Stimulated activated CD8-positive, alpha-beta memory T cell treated with anti-CD3 and anti-CD28 coated beads, Interleukin-7, amount 100 ng/mL, for 1 hour (primary cell): ENCODE measurements at places on chromosomes 3 and 15.

DNA sequence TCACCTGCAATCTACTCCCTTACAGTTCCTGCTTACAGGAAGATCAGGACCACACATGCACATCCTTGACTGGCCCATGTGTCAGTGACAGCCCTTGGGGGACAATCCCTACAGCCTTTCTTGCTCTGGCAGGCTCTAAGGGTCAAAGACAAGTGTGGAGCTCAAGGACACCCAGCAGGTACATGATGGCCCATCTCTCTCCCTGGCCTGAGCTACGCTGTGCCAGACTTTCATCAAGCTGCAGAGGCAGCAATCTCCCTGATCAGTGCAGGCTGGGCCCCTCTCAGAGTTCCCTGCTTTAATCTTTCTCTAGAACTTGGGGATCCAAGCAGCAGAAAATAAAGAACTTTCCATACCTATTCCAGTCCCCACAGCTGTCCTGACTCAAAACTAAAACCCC, 2.6 kb downstream of the SEMA7A start:
- no peak for DNase-seq

- DNase-seq = no peak
Measured at GRCh38 chr3:143139762-143140161, 20.2 kb downstream of the CHST2 start.

GRCh38 chr15:76577879-76578512, 241.4 kb downstream of the ISL2 start:
- no peak for DNase-seq

DNA sequence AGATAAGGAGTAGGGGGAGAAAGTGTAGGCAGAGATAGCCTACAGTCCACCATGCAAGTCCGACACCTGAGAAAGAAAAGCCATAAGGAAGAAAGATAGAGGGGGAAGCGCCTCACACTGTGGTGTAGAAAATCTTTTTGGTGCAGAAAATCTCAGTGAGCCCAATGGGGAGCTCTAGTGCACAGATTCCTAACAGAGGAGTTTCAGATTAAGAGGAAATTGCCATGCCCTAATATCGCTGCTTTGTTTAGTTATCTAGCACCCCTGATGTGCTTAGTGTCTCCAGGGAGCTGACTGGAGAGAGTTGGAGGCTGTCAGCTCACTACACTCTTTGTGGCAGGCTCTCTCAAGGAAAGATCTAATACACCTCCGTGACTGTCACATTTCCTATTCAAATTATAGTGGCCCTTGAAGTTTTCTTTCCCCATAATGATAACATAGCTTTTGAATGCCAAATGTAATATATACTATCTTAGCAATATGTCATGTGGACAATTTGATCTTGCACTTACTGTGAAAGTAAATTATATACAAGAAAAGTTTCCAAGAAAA, 33.7 kb downstream of the CGGBP1 start:
- no peak for DNase-seq

DNA sequence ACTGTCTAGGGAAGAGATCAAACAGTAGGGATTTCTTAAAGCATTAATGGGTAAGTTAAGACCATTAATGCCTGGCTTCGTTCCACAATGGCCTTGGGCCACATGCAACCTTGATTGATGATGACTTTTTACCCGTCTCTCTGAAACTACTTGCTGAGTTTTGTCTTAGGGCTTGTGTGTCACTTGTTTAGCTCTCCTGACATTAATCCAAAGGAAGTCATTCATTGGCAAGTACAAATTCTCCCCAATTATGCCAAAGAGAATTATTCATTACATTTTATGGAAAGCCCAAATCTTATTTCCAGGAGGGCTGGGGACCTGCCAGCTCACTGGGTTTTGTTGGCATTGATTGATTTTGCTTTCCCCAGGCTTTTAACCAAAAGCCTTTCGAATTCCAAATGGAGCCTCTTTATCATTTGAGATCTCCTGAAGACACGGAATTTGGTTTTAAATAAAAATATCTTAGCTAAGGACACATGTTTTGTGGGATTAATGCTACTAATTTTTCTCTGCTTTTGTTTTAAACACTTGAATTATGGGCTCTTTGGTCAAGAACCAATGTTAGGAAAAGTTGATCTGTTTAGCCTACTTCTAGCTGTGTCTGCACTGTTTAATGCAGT, 40.7 kb downstream of the SERPINI1 start:
- no peak for DNase-seq

GRCh38 chr15:90401495-90401894, 13.5 kb downstream of the IQGAP1 start:
- DNase-seq = no peak

- DNase-seq = no peak
Measured at GRCh38 chr15:46039703-46040102, 404.9 kb downstream of the SQOR start.

GRCh38 chr15:41690636-41691035, 30.4 kb downstream of the MGA start:
- DNase-seq = no peak

GRCh38 chr3:10495003-10495402, 10.4 kb downstream of the ATP2B2 start:
- DNase-seq = no peak

DNA sequence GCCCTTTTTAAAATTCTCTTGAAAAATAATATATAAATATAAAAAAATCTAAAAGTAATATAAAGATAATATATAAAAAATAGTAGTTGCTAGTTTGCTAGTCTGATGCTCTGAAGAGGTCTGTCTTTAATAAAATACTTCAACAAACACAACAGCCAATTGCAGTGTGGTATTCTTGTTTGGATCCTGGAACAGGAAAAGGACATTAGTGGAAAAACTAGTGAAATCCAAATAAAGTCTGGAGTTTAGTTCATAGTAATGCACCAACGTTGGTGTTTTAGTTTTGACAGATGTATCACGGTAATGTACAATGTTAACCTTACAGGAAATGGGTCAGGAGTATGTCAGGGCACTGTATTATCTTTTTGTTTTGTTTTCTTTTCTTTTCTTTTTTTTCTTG, 26.0 kb upstream of the CEMIP start:
- no peak for DNase-seq

- no peak for DNase-seq
Measured at GRCh38 chr3:183031826-183032225, 51.5 kb upstream of the DCUN1D1 start.

DNA sequence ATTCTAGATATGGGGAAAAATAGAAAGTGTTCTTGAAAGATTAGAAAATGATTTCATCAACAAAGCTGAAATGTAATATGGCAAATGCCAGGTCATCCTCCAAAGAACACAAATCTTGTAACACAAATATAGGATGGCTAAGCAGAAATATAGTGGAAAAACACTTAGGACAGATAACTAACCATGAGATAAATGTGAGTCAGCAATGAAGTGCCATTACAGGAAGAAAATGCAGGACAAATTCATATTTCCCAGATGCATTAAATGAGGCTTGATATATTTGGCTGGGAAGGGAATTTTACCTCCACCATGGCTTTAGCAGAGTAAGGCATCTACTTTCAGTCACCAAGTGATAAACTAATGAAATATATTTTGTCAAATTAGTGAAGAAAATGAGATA, 92.8 kb upstream of the SEMA6D start:
- no peak for DNase-seq

DNA sequence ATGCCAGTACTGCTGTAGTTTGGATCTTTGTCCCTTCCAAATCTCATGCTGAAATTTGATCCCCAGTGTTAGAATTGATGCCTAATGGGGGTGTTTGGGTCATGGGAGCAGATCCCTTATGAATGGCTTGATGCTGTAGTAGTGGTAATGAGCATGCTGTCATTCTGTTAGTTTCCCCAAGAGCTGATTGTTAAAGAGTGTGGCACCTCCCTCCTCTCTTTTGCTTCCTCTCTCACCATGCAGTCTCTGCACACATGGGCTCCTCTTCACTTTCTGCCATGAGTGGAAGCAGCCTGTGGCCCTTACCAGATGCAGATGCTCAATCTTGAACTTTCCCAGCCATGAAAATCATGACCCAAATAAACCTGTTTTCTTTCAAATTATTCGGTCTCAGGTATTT, 141.3 kb upstream of the DPPA4 start:
- DNase-seq = no peak

GRCh38 chr3:186983659-186984058, 53.3 kb downstream of the ST6GAL1 start:
- no peak for DNase-seq

GRCh38 chr15:81015621-81016488, 15.1 kb downstream of the TLNRD1 start:
- no peak for DNase-seq

- no peak for DNase-seq
Measured at GRCh38 chr3:96959901-96960641, 145.7 kb downstream of the EPHA6 start.

- DNase-seq = no peak
Measured at GRCh38 chr3:186217820-186218164, 108.9 kb upstream of the ETV5 start.

- DNase-seq = no peak
Measured at GRCh38 chr3:170679190-170679589, 93.3 kb upstream of the SLC7A14 start.

GRCh38 chr15:51780636-51781035, 29.2 kb downstream of the TMOD2 start:
- no peak for DNase-seq

GRCh38 chr3:16130066-16130465, 44.4 kb upstream of the GALNT15 start:
- no peak for DNase-seq

DNA sequence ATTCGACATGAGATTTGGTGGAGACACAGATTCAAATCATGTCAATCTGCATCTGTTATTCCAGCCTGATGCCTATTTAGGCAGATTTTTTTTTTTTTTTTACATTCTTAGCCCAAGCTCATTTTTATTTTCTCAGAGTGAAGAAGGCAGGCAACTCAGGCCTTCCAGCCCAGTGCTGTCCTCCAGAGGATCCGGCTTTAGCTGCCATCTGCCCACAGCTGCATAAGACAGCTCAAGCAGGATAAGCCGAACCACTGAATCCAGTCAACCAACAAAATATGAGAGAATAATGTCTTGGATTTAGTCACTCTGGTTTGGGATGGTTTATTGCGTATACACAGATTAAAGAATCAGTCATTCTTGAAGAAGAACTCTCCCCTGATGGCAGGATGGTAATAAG, 19.9 kb upstream of the COLQ start:
- no peak for DNase-seq

DNA sequence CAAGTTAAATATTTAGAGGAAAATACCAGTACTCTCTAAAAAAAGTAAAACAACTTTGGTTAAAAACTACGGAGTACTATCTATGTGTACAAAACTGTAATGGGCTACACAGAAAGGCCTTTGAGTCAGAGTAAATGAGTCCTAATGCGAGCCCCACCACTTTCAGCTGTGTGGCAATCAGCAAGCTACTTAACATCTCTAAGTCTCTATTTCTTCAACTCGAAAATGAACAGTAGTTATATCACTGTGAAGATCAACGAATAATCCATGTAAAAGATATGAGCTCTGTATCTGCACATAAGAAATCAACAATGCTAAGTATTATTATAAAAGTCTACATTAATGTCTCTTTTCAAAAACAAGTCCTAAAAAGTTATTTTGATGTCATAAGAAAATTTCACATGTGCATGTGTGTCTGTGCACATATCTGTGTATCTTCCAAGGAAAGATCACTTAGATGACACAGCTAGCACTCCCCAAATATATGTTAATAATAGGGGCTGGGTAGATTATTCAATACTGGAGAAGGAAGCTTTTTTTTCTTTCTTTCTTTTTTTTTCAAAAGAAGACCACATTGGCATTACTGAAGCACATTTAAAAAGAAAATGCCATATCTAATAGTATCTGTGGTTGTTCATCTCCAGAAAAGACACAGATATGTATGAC, 58.8 kb downstream of the TBC1D5 start:
- no peak for DNase-seq

DNA sequence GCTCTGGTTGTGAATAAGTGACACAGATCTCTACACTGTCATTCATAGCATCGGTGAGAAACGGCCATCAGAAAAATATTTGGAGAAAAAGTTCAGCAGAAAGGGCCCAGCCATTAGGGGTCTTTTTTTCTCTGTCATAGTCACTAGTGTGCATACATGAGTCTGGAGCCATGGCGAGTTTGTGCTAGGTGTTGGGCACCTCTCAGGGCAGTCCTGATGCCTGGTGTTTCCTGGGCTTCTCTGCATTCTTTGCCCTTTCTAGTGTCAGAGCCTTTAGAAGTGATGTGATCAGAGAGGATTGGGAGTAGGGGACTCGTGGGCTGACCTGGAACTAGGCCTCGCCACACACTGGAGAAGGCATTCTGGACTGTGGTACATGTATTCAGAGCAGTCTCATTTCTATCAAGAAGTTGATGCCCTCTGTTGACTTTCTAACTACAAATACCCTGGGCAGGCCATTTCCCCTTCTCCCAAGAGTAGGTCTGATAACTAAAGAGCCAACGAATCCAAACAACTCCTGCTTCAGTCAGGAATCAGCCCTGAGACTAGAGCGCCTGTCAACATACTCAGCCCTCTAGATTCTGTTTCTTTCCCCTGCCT, 1.6 kb downstream of the KY start:
- DNase-seq = no peak

- DNase-seq = no peak
Measured at GRCh38 chr3:128936341-128936740, 56.9 kb downstream of the ACAD9 start.

DNA sequence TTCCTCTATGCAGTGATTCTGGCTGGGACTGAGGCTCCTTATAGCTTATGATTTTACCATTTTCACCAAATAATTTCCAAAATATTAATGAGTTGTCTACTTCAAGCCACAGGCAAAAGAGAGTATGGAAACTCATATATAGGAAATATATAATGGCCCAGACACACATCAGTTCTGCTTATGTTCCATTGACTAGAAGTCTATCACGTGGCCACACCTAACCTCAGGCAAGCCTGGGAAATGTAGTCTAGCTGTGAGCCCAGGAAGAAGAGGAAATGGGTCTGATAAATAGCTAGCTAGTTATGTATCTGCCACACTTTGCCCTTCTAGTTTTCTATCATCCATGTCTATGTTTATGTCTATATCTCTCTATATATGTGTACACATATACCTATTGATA, 195.1 kb downstream of the OTOL1 start:
- no peak for DNase-seq

GRCh38 chr3:11370191-11370590, 98.0 kb downstream of the ATG7 start:
- DNase-seq = no peak

GRCh38 chr15:73915082-73915481, 11.2 kb upstream of the LOXL1 start:
- DNase-seq = no peak

- no peak for DNase-seq
Measured at GRCh38 chr3:171013822-171014748, 12.4 kb downstream of the SLC2A2 start.

- no peak for DNase-seq
Measured at GRCh38 chr3:150639262-150639661, 36.1 kb downstream of the SELENOT start.

DNA sequence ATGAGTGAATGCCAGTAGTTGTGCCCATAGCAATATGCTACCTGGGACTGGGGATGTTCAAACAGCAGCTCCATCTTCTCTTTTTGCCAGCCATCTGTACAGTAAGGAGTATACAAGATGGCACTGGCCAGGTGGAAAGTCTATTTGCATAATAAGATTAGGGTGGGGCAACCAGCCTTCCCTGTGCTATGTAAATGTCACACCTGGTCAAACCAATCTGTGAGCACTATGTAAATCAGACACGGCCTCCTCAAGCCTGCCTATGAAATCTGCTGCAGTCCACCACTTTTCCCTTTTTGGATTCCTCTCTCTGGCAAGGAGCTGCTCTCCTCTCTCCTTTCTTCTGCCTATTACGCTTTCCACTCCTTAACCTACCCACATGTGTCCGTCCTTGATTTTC, 53.0 kb downstream of the C3orf80 start:
- no peak for DNase-seq
